Hematopoietic multipotent progenitor cell treated with erythropoietin and hydrocortisone succinate and interleukin-3 and kit ligand, for 15 days (in vitro differentiated cells): ENCODE measurements at places on chromosomes 6 and 20.

DNA sequence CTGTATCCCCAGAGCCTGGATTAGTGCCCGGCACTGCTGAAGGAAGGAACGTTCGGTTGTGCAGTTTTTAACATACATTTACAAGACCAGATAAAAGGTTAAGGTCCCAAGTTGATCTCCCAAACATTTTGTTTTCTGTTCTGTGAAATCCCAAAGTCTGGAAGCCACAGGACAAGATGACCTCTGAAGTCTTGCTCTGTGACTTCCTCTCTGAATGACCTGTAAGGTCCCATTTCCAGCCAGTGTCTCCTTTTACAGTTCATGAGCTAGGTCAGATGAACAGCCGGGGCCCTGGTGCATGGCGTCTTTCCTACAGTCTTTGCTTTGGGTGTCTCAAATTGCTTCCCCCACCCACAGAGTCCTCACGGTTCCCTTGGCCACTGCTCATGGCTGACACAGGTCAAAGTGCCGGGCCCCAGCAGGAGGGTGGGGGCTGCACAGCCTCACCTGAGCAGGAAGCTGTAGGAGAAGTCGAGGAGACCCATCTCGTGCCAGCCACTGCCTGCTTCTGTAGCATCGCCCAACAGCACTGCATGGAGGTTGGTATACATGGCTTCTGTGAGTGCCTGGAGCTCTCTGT lies 24.0 kb downstream of the PTGIS start:
- DNase-seq: no peak

GRCh38 chr20:13341737-13342393 lies 120.8 kb downstream of the ISM1 start:
- no peak for DNase-seq

DNA sequence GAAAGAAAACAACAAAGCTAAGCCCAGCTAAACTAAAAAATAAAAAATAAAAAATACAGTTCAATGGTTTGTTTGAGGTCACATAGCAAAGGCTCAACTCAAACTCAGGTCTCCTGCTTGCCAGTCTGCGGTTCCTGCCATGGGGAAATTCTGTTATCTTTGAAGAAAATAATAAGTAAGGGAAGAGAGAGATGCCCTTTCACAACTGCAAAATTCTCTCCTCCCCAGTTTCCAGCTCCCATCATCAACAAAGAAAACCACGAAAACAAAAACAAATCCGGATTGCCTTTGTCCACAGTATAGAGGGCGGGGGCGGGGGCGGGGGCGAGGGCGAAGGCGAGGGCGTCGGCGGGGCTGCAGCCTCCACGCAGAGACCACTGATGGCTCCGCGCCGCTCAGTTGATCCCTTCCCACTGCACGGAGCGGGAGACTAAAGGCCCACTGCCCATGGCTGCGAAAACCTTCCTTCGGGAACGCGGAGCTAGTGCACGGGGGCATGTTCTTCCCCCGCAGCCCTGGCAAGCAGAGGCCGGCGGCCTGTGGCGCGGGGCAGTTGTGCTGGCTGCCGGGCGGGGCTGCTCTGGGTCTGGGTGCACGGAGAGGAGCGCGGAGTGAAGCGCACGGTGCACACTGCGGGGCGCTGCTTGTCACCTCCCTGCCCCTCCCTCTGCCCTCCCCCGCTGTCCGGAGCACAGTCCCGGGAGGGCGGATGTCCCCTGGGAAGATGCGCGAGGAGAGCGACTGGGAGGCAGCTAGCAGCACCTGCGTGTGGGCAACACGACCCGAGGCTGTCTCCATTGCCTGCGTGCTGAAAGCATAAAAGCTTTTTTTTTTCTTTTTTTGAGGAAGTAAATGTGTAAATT lies 54.1 kb upstream of the TPD52L1 start:
- no peak for DNase-seq

- no peak for DNase-seq
These were observed 12.4 kb downstream of the UBE2V1 start for GRCh38 chr20:50100552-50100951.

GRCh38 chr6:9801249-9801754 lies 613.6 kb downstream of the TFAP2A start:
- DNase-seq: no peak

DNA sequence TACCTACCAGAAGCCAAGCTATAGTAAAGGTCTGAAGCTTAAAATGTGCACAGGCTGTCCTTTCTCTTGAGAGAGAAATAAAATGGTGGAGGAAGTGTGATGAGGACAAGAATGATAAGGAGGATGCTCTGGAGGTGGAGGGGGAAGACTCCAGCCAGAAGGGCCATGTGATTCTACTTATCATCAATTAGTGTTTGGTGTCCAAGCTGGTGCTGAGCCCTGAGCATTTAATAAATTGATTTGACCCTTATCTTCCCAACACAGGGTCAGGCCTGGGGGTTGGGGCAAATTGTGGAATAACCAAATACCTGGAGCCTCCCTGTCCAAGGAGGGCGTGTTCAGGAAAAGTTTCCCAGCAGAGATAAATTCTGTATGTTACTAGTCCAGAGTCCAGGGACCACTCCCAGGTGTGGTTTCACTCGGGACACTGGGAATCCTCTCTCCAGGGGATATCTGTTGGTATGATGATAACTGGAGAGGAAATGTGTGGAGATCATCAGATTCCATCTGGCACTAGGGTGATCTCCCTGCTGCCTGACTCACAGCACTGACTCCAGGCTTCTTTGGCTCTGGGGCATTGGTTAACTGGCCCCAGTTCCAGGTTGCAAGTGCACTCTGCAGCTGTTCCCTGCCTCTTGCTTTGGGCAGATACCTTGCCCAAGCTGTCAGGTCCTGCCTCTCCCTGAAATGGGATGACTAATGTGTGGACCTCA lies 3.8 kb upstream of the MYBL2 start:
- no peak for DNase-seq

- no peak for DNase-seq
These were observed 181.4 kb upstream of the ID4 start for GRCh38 chr6:19655744-19656143.
